Body of pancreas (tissue), 4 donors: ENCODE measurements at places on chromosomes 6 and 20. TPM values are rescaled to one million over a fixed set of nuclear protein-coding genes. Genes with fewer than 3 reads are reported as not detected.

The GJA10 gene
- not detected for total RNA-seq

The MARCKS gene
- total RNA-seq = 68.5 TPM

GRCh38 chr6:168122011-168122410, 43.0 kb upstream of the FRMD1 start:
- H3K36me3 ChIP-seq = no peaks in the 10 kb centered on the region
- H3K27me3 ChIP-seq = no peaks in the 10 kb centered on the region
- no peaks in the 10 kb centered on the region for H3K4me1 ChIP-seq
- H3K4me3 ChIP-seq = no peak overlapping the region

- no peak overlapping the region for H3K4me3 ChIP-seq
- H3K27me3 ChIP-seq = no peaks in the 10 kb centered on the region
- no peaks in the 10 kb centered on the region for H3K36me3 ChIP-seq
- H3K4me1 ChIP-seq = no peaks in the 10 kb centered on the region
- no peak overlapping the region for H3K27ac ChIP-seq
These were observed 23.5 kb upstream of the EDN3 start for GRCh38 chr20:59276938-59277337.

DNA sequence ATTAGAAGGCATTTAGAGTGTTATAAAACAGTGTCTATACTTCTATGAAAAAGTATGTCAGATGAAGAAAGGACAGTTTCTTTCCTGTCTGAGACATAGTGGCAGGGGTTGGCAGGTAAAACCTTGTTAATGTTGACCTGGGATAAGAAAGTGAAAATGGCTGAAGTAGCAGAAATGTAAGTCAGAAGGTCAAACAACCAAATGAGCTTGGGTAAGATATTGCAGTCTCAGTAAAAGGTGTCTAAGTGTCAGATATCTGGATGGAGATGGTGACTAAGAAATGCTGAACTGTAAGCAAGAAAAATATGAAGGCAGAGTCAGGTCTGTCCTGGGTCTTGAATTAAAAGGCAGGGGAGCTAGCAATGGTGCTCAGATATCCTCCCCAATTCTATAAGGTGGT, 400.3 kb downstream of the CD109 start:
- H3K27ac ChIP-seq = no peak overlapping the region
- no peak for DNase-seq
- H3K4me1 ChIP-seq = no peaks in the 10 kb centered on the region
- no peaks in the 10 kb centered on the region for H3K36me3 ChIP-seq

The CST2 gene
- total RNA-seq = not detected

The PRDM13 gene
- total RNA-seq = not detected

DNA sequence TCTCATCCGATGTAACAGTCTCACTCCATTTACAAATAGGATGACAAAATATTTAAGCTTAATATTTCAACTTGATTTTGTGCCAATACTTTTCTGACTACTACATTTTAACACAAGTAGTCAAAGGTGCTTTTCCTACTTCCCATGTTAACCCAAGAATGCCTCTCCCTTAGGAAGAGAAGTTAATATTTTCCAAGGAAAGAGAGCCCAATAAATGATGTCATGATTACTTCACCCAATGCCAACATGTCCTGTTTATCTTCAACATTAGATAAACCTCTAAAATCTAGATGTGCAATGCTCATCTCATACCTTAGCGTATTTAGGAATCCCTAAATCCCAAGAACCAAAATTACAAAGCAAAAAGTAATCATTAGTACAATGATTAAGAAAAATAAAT, 156.7 kb upstream of the TENT5A start:
- no peak overlapping the region for H3K4me3 ChIP-seq
- DNase-seq = no peak
- no peaks in the 10 kb centered on the region for H3K27me3 ChIP-seq
- H3K36me3 ChIP-seq = no peaks in the 10 kb centered on the region
- no peaks in the 10 kb centered on the region for H3K4me1 ChIP-seq

DNA sequence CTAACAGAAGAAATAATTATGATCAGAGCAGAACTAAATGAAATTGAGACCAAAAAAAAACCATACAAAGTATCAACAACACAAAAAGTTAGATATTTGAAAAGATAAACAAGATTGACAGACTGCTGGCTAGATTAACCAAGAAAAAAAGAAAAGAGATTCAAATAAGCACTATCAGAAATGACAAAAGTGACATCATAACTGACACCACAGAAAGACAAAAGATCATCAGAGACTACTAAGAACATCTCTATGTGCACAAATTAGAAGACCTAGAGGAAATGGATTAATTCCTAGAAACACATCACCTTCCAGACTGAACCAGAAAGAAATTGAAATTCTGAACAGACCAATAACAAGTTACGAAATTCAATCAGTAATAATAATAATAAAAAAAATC, 17.9 kb downstream of the DTNBP1 start:
- H3K36me3 ChIP-seq = peaks cover 4% of the 10 kb centered on the region
- no peaks in the 10 kb centered on the region for H3K4me1 ChIP-seq
- no peak for DNase-seq

DNA sequence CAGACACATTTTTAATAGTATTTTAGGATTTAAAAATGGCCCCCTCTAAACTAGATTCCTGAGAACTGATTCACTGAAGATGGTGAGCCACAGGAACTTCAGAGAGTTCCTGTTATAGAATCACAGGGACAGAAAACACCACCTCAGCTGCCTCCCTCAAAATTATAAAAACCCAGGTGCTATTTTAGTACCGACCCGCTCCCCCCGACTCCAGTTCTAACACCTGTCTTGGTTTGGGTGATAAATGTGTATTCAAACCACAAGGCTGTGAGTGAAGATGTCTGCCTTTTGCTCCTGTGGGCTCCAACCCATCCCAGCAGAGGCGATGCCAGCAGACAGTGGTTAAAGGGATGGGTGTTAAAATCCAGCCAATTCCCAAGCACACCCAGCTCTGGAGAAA, 127.4 kb upstream of the LY86 start:
- no peak overlapping the region for H3K27ac ChIP-seq
- no peak for DNase-seq
- H3K27me3 ChIP-seq = no peaks in the 10 kb centered on the region
- no peak overlapping the region for H3K4me3 ChIP-seq

The PACRG gene
- total RNA-seq = 10.9 TPM

GRCh38 chr20:39013662-39014109, 51.5 kb downstream of the DHX35 start:
- H3K4me1 ChIP-seq = no peaks in the 10 kb centered on the region
- H3K27me3 ChIP-seq = no peaks in the 10 kb centered on the region
- no peak overlapping the region for H3K4me3 ChIP-seq
- H3K27ac ChIP-seq = no peak overlapping the region
- no peaks in the 10 kb centered on the region for H3K36me3 ChIP-seq
- no peak for DNase-seq

DNA sequence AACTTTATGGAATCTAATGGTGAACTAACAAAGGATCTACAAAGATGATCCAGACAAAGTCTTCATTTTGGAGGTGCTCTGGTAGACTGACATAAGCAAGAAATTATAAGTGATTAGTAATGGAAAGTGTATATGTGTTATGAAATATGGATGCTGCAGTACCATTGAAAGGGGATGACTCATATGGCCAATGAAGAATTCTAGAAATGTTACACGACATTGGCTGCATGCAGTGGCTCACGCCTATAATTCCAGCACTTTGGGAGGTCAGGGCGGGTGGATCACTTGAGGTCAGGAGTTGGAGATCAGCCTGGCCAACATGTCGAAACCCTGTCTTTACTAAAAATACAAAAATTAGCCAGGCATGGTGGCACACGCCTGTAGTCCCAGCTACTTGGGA, 23.5 kb downstream of the CFAP206 start:
- no peaks in the 10 kb centered on the region for H3K27me3 ChIP-seq
- no peaks in the 10 kb centered on the region for H3K4me1 ChIP-seq
- H3K27ac ChIP-seq = no peak overlapping the region
- no peak for DNase-seq
- no peak overlapping the region for H3K4me3 ChIP-seq

DNA sequence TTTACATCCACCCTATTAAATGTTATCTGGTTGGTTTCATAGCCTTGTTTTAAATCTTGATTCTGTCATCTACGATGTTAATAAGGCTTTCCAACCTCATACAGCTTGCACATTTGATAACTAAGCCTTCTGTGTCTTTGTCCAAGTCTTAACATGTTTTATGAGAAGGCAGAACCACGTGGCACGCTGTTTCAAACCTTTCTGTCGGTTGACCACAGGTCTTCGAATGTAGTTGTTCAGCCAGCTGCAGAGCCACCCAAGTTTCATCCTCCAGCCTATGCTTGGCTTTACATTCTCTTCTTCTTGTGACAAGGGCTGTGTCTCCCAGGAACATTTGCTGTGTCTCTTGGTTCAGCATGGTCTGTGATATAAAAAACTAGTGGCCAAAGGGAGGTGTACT, 15.7 kb upstream of the SGK2 start:
- no peaks in the 10 kb centered on the region for H3K27me3 ChIP-seq
- peaks cover 15% of the 10 kb centered on the region for H3K4me1 ChIP-seq
- H3K4me3 ChIP-seq = no peak overlapping the region
- no peak for DNase-seq
- no peaks in the 10 kb centered on the region for H3K36me3 ChIP-seq

DNA sequence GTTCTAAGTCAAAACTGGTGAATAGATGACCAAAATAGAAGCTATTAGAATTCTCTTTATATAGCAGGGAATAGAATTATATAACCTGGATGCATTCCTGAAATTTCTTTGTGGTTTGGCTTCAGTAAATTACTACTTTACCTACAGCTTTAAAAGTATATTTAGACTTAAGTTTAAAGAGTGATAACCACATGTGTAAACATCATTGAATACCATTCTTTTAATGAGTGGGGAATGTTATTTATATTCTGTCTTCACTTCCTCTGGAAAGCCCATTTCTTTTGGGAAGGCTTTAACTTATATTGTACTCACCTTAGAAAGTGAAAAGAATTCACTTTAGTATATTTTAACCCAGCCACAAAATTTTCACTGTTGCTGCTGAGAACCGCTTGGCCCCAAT, 39.1 kb downstream of the PLEKHG1 start:
- H3K27ac ChIP-seq = no peak overlapping the region
- no peak overlapping the region for H3K4me3 ChIP-seq
- no peaks in the 10 kb centered on the region for H3K36me3 ChIP-seq
- H3K27me3 ChIP-seq = no peaks in the 10 kb centered on the region

- DNase-seq = no peak
- no peak overlapping the region for H3K4me3 ChIP-seq
- no peaks in the 10 kb centered on the region for H3K36me3 ChIP-seq
- no peak overlapping the region for H3K27ac ChIP-seq
- H3K4me1 ChIP-seq = no peaks in the 10 kb centered on the region
- H3K27me3 ChIP-seq = no peaks in the 10 kb centered on the region
These were observed 386.9 kb downstream of the CDH4 start for GRCh38 chr20:61638802-61639585.

The KCNK16 gene
- total RNA-seq = 2.9 TPM

The HCK gene
- 4.3 TPM for total RNA-seq

The MOG gene
- not detected for total RNA-seq

DNA sequence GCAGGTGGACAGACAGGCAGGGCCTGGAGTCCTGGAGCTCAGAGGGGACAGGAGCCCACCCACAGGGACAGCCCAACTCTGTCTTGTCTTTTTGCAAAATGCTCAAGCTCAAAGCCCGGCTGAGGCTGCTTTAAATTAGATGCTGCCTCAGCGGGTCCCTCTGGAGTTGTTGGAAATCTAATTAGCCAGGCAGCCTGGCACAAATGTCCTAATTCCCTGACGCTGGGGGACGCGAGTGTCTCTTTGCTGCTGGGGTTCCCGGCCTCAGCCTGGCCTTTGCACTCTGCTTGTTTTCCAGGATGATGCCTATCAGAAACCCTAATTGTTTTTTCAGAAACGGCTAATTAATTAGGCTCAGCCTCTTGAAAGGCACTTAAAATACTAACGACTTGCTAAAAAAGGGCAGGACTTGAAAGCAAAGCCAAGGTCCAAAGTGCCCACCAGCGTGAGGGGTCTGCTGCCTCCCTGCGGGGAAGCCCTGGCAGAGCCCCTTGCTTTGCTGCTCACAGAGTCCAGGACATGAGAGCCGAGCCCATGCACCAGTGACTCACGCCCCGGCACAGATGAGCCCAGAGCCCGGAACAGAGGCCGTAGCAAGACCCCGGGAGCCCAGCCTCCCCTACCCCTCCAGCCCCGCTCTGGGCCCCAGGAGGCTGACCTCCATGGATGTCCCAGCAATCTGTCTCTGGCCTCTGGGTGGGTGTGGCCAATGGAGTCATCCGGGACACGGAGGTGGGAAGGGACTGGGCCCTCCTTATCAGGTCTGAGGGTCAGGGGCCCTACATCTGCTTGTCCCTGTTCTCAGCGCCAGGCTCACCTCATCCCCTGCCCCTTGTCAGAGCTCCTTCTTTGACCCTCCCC, 46.0 kb upstream of the BHLHE23 start:
- no peak overlapping the region for H3K4me3 ChIP-seq
- no peak for DNase-seq
- H3K4me1 ChIP-seq = no peaks in the 10 kb centered on the region
- no peaks in the 10 kb centered on the region for H3K27me3 ChIP-seq
- no peak overlapping the region for H3K27ac ChIP-seq

GRCh38 chr6:22271081-22271480, 25.8 kb downstream of the PRL start:
- H3K4me1 ChIP-seq = no peaks in the 10 kb centered on the region
- no peaks in the 10 kb centered on the region for H3K36me3 ChIP-seq
- DNase-seq = no peak
- no peaks in the 10 kb centered on the region for H3K27me3 ChIP-seq
- H3K27ac ChIP-seq = no peak overlapping the region
- no peak overlapping the region for H3K4me3 ChIP-seq

The TULP4 gene
- total RNA-seq = 92.3 TPM

DNA sequence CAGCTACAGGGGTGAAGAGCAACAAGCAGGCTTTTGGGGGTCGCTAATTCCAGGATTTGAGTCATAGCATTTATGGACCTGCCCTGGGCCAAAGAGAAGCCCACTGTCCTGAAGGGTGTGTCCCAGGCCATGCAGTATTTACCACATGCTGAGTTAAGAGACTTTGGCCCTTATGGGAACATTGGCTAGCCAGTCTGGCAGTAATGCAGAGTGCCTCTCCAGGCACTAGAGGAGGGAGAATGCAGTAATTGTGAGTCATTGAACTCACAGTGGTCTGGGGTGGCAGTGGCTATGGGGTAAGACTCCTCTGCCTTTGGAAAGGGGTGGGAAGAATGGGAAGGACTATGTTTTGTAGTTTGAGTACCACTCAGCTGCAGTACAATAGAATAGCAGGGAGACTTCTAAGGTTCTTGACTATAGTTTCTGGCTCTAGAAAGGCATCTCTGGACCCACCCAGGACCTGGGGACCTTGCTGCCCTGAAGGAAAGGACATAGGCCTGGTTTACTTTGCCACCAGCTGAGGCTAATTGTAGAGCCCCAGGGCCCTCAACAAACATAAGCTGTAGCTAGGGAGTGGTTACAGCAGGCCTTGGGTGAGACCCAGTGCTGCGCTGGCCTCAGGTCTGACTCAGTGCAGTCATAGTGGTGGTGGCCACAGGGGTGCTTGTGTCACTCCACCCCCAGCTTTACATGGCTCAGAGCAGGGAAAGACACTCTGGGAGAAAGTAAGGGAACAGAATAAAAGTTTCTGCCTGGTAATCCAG, 520.9 kb downstream of the HTR1B start:
- H3K4me3 ChIP-seq = no peak overlapping the region
- no peaks in the 10 kb centered on the region for H3K4me1 ChIP-seq
- no peak for DNase-seq
- H3K36me3 ChIP-seq = no peaks in the 10 kb centered on the region
- no peaks in the 10 kb centered on the region for H3K27me3 ChIP-seq

GRCh38 chr6:136553166-136553787, 3.1 kb upstream of the MAP7 start:
- no peaks in the 10 kb centered on the region for H3K27me3 ChIP-seq
- no peaks in the 10 kb centered on the region for H3K36me3 ChIP-seq
- no peak overlapping the region for H3K4me3 ChIP-seq
- peaks cover 21% of the 10 kb centered on the region for H3K4me1 ChIP-seq
- DNase-seq = peak; percentile 35

- no peak for DNase-seq
- H3K36me3 ChIP-seq = no peaks in the 10 kb centered on the region
- no peak overlapping the region for H3K27ac ChIP-seq
- no peaks in the 10 kb centered on the region for H3K4me1 ChIP-seq
- H3K27me3 ChIP-seq = no peaks in the 10 kb centered on the region
These were observed 652.3 kb downstream of the EPHA7 start for GRCh38 chr6:92767101-92767500.
